ENCODE measurements at places on chromosomes 7 and 10.
A peak's percentile ranks its signal among the peaks of the same experiment; 100 is the strongest.

- DNase-seq = peak; percentile 92
Observed at GRCh38 chr7:137992550-137993394, 9.1 kb downstream of the CREB3L2 start.

- no peak for DNase-seq
Observed at GRCh38 chr7:38070718-38071117, 107.3 kb upstream of the STARD3NL start.

- DNase-seq = no peak
Observed at GRCh38 chr7:17153536-17153935, 144.9 kb upstream of the AHR start.

DNA sequence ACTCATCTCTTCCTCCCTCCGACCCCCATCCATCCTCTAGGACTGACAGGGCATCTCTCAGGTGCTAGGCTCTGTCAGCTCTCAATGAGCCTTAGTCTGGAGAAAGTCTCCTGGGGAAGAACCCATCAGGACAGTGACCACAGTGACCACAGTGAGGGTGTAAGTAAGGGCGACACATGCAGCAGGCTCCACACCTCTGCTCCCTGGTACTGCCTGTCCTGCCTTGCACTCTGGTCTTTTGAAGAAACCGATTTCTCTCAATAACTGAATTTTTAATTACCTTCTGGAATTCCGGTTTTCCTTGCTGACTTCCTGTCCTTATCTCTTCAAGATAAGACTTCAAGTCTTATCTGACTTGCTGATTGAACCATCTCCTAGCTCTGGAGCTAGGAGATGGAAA, 190.2 kb downstream of the ACTR3B start:
- no peak for DNase-seq

GRCh38 chr10:87928996-87929395, 65.6 kb downstream of the PTEN start:
- DNase-seq = no peak

GRCh38 chr10:7408291-7409044, 2.4 kb downstream of the SFMBT2 start:
- DNase-seq = no peak

DNA sequence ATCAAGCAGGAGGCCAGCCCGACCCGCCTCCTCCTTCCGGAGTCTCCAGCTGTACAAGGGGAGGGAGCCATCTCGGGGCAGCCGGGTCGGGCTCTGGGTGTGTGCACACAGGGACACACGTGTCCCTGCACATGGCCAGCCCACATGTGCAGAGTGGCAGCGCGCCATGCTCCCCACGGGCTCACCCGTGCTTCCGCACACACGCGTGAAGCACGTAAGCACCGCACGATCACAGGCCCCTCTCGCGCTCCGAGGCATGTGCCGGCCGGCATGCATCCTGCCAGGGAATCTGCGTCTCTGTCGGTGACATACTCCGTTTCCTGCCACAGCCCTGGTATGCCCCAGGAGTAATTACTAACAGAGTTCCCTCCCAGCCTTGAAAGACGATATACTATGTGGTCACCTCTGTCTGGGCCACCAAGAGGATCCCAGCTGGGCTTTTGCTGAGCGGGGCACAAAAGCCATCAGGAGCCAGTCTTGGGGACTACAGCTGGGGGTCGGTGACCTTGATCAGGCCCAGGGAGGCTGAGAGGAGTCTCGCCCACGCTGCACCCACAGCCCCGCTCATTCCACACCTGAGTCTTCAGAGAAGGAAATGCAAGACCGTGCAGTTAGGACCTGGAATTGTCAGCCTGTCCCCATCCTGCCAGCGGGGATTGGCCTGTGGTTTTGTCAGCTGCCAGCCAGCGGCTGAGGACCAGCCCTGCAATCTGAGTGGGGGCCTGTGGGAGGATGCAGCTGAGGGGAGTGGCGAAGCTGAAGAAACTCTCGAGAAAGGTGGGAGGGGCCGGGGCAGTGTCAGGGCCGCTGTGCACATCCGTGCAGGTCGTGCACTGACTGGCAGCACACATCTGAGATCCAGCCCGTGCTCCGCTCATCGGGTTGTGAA, 11.0 kb upstream of the LFNG start:
- no peak for DNase-seq

DNA sequence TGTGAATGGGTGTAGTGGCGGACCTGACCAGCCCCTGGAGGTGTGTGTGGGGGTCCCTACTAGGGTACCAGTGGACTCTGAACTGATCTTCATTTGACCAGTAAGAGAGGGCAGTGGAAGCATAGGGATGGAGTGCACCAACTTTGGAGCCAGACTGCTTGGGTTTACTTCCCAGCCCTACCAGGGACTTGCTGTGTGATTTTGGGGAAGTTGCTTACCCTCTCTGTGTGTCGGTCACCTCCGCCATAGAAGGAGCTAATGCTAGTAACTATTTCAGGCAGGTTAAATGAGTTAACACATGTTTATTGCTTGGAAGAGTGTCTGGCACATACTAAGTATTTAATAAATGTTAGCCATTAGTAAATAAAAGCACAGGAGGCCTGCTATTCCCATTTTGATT, 6.6 kb downstream of the ADCYAP1R1 start:
- no peak for DNase-seq

- DNase-seq = peak; percentile 25
Observed at GRCh38 chr7:11182736-11183135, 209.1 kb downstream of the PHF14 start.

GRCh38 chr10:86960003-86960862, 1.8 kb downstream of the SNCG start:
- DNase-seq = no peak

- DNase-seq = no peak
Observed at GRCh38 chr10:116752969-116753665, 10.8 kb upstream of the HSPA12A start.

GRCh38 chr10:118332948-118333710, 9.0 kb downstream of the FAM204A start:
- DNase-seq = no peak

- DNase-seq = no peak
Observed at GRCh38 chr10:71623098-71623985, 96.2 kb downstream of the C10orf105 start.

DNA sequence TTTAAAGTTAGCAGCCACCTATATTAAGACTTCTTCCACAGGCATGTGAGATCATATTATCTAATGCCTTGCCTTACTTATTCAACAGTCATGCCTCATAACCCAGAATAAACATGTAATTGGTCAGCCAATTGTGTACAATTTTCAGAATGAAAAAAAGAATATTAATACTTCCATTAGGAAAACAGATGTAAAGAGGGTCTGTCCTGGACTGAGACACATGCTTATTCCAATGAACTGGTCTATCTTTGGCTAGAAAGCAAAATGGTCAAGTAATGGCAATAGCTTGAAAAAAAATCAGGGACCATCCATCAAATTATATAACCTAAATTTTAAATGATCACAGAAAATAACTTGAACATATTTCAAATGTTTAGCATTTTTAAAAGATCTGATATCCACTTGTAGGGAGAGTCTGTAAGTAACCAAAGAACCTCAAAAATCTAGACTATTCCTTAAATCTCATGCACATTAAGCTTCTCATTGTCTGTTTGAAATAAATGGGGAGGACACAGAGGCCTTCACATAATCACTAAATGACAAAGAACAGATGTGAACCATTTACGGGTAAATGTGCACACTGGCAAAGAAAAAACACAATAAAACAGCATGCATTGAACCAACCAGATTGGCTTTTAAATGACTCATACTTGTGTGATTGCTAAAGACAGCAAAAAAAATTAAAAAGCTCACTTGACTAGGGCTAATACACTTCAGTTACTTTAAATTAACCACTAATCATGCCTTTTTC, 568.8 kb upstream of the PCDH15 start:
- DNase-seq = peak; percentile 67

All from fibroblast of skin of left biceps (primary cell).